Muscle of arm (tissue), 14 donors: ENCODE measurements at places on chromosomes 7 and 10.

DNA sequence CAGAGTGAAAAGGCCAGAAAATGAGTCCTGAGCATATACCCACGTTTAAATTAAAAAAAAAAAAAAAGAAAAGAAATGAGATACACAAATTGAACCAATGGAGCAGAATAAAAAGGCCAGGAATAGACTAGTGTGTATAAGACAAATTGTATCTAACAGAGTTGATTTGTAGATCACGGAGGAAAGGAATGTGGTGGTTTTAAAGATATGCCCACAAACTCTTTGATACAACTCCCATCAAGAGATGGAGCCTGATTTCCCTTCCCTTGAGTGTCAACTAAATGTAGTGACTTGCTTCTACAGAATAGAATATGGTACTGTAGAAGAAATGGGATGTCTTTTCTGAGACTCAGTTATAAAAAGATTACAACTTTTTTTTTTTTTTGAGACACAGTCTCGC is 10.4 kb downstream of the SYPL1 start:
- DNase-seq = no peak

DNA sequence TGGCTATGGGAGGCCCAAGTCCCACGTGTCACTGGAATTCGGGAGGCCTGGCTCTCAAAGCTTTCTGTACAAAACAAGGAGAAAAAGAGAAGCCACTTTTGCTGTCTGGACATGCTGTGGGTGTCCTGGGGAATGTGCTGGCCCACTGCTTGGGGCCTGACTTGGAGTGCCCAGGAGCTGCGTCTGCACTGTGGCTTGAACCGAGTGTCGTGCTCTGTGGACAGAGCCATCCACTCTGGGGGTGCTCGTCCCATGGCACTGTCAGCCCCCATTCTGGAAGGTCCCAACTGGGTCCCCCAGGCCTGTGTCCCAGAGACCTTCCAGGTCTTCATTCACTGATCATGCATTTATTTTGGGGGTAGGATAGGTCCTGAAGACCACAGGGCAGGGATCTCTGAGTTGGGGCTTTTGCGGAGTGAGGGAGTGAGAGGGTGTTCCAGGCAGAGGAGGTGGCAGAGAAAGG is 138.0 kb downstream of the LHPP start:
- DNase-seq = no peak

DNA sequence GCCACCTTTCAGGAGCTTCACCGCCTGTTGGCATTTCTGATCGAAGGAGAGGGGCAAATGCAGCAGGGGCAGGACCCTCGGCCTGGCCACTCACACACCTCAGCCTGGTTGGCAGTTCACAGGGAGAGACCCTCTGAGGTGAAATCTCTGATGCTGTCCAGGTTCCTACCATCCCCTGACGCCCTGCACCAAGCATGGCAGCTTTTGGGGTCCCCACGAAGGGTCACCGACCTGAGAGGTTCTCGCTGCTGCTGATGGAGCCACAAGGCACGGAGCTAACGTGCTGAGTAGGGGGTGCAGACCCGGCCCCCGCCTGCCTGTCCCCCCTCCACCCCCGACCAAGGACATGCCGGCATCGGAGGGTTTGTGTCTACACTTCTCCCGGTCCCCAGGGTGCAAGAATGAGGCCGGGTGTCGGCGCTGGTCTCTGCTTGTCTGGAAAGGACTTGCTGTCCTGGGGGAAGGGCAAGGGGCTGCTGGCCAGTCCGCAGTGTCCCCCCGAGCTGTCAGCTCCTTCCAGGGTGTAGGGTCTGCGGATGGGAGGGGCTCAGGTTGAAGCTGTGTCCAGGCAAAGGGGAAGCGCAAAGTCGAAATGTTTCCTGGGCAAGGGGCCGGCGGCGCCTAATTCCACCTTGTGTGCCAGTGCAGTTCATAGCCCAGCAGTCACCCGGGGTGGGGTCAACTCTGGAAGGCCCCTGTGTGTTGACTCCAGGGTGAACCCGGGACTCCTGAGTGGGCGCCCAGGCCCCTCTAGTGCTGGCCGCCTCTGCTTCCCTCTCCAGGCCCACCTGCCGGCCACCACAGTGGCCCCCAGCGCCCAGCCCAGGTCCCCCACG is 132.6 kb downstream of the DNAJB6 start:
- no peak for DNase-seq

DNA sequence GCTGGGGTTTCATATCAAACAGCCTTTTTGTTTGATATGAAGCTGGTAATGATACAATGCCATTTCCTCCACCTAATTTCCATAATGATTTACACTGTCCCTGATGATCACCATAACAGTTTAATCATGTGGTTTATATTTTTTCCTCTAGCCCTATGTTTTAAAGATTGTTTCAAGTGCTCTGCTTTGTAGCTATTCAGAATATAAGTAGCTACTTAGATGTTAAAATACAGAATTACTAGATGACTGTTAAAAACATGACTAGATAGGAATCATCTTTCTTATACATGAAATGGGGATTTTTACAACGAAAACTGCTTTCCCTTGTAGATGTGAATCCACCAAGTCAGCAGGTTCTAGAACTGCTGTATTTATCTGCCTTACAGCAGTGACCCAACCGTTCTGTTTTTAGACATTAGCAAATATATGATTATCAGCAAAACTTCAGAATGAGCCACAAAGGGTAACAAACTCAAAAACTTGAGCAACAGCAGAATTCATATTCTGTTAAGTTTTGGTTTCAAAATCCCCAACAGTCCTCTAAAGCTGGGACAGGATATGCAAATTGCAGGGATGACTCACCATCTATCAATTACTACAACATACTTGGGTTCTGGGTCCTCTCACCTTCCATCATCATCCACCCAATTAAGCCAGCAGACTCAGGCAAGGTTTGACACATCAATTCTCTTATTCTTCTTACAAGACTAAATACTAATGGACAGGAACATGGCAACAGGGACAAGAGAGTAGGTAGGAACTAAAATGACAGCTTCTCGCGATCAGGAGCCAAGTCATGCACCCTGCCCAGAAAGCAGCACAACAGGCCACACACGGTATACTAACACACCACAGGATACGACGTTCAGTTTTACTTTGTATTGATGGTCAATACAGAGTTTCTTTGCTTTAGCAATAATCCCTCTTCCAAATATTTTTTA is 83.9 kb downstream of the PIP4K2A start:
- no peak for DNase-seq

GRCh38 chr7:80681272-80681885 is 42.9 kb downstream of the CD36 start:
- no peak for DNase-seq

DNA sequence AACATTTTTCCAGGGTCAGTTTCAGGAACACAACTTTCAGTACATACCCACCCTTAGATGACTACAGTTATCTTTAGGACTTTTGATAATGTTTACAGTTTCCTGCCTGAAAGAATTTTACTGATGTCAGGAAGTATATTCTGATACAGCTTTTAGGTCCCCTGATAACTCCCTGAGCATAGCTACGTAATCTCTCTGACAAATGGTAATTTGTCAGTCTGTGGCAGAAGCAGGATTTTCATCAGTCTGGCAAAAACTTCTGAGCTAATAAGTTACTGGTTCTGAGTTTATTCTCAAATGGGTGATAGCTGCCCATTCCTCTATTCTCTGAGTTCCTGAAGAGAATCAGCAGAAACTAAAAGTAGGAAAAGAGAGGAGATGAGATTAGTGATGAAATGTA is 270.1 kb upstream of the MTPN start:
- DNase-seq = no peak

GRCh38 chr10:30751678-30752331 is 122.3 kb upstream of the LYZL2 start:
- DNase-seq = peak; percentile 82

DNA sequence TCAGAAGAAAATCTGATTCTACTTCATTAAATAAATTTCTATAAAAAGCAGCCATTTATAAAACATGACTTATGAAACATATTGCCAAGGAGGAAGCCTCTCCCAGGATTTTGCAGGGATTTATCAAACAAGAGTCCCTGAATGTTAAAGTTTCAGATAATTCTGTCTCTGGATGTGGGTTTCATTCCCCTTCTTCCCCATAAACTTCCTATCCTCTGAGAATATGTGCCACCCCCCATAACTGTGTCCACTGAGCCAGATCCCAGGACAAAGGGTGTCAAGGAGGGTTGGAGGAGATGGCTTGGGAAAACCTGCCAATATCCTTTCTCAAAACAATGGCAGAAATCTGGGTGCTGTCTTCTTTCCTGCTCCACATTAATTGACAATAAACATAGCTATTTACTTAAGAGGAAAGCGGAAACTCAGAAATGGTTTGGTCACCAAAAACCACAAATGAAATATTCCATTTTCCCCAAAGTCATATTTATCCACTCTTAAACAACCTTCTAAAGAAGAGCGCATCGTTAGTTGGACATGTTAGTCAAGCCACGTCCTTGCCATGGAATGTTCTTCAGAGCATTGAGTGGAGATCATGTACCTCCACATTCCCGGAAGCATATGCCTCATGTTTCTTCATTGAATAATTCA is 54.3 kb upstream of the AKR1E2 start:
- no peak for DNase-seq

DNA sequence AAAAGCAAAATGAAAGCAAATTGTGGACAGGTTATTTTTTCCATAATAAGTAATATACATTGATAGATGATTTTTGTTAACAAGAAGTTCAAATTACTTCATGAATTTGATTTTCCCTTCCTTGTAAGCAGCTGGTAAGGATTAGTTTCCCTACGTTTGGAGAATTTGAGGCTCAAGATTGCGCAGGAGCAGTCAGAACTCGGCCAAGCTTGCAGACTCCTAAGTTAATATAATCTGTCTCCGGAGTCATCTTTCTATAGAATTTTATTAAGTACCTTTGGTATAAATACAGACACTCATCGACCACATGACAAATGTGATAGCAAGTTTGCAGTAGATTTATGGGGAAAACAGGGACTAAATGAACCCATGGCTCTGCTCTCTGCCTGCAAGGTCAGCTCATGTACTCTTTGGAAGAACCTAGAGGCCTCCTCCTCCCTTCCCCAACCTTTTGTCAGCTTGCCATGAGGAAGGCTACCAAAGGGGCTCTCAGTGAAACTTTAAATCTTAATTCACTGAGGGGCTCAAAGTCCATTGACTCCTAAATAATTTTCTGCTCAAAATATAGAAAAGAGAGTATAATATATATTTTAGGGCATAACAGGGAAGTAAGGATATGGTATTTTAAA is 89.2 kb upstream of the CTTNBP2 start:
- no peak for DNase-seq

GRCh38 chr7:157501581-157501980 is 164.8 kb downstream of the DNAJB6 start:
- DNase-seq = no peak
